ENCODE measurements at places on chromosomes 7 and 10. TPM values are rescaled to one million over a fixed set of nuclear protein-coding genes. Genes with fewer than 3 reads are reported as not detected.

DNA sequence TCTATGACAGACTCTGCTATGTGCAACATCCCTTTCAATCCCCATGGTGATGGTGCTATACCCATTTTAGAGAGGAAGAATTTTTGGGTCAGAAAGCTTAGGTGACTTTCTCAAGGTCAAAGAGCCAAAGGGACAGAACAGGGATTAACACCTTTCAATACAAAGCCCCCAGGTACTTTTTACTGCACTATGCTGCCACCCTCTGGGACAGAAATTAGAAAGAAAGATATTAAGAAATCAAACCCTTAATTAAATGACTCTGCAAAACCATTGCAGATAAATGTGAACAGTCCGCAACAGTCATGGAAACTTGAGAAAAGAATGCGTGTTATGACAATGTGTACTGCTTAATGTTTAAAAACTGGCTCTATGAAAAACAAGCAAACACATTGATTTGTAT, 673.7 kb downstream of the MAGI2 start:
- no peaks in the 10 kb centered on the region for H3K36me3 ChIP-seq
- H3K4me3 ChIP-seq, result no peak overlapping the region
- no peaks in the 10 kb centered on the region for H3K4me1 ChIP-seq
- H3K27me3 ChIP-seq, result no peaks in the 10 kb centered on the region
- H3K27ac ChIP-seq, result no peak overlapping the region
- no peak for DNase-seq

PON3 gene
- total RNA-seq, result not detected

DNA sequence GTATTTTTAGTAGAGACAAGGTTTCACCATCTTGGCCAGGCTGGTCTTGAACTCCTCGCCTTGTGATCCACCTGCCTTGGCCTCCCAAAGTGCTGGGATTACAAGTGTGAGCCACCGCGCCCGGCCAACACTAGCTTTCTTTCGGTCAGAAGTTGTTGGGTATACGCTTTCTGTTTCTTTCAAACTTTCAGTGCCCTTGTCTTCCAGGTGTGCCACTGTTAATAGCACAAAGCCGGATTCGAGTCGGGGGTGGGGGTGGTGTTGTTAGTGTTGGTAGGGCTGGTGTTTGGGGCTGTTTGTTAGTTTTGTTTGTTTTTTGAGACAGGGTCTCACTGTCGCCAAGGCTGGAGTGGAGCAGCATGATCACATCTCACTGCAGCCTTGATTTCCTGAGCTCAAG, 33.8 kb upstream of the NANOS1 start:
- no peak overlapping the region for H3K4me3 ChIP-seq
- no peak overlapping the region for H3K27ac ChIP-seq

FBXW4 gene
- 38.2 TPM for total RNA-seq

- no peaks in the 10 kb centered on the region for H3K27me3 ChIP-seq
- peaks cover 13% of the 10 kb centered on the region for H3K4me1 ChIP-seq
- peaks cover 47% of the 10 kb centered on the region for H3K36me3 ChIP-seq
- H3K4me3 ChIP-seq, result no peak overlapping the region
- peak overlapping the region; percentile 49 for H3K27ac ChIP-seq
Observed at GRCh38 chr7:6032167-6032566, 991 bp downstream of the ANKRD61 start.

ZFYVE27 gene
- total RNA-seq, result 18.1 TPM

- no peak overlapping the region for H3K4me3 ChIP-seq
- H3K27me3 ChIP-seq, result no peaks in the 10 kb centered on the region
- no peaks in the 10 kb centered on the region for H3K4me1 ChIP-seq
- DNase-seq, result no peak
- no peak overlapping the region for H3K27ac ChIP-seq
Observed at GRCh38 chr10:74103560-74104258, 46.9 kb downstream of the AP3M1 start.

GRCh38 chr10:92993699-92994272, 66.8 kb upstream of the CYP26C1 start:
- peaks cover 31% of the 10 kb centered on the region for H3K4me1 ChIP-seq
- no peak overlapping the region for H3K4me3 ChIP-seq
- H3K27me3 ChIP-seq, result no peaks in the 10 kb centered on the region
- H3K36me3 ChIP-seq, result no peaks in the 10 kb centered on the region
- peak; percentile 33 for DNase-seq

LRMDA gene
- total RNA-seq, result not detected
